ENCODE measurements at places on chromosomes 12 and 14.

DNA sequence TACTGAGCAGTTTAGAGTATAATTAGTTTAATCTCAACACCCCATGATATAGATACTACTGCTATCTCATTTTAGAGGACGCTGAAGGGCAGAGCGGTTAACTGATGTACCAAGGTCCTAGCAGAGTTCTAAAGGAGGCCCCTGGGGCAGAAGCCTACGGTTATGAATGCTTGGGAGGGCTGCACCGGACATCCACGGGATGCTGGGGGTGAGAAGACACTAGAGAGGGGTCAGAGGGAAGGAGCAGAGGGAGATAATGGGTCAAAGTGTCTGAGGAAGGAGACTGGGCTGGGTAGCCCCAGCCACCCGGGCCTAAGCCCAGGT lies 1.6 kb upstream of the ACTR6 start:
- DNase-seq: no peak

DNA sequence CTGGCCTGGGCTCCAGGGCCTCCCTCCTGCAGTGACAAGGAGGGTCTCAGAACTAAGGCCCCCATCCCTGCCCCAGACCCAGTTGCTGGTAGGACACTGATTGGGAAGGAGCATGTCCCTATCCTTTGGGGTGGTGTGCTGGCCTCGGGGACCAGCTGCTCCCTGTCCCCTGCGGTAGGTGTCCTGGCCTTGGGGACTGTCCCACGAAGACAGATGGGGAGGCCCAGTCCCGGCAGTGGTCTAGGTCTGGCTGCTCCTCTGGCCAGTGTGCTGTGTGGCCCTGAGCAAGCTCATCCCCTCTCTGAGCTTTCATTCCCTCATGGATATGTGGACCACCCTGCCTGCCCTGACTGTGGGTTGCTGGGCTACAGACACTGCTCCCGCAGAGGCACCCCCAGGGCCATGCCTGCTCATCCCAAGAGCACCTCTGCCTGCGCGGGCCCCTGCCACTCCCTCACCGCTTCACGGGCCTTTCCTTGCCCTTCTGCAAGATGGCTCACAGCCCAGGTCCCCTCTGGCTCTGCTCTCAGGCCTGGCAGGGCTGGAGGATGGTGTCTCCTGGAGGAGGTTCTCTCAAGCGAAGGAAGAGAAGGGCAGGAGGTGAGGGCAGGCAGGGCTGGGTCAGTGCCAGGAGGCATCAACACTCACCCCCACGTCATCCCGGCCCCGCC lies 12.5 kb downstream of the AHNAK2 start:
- DNase-seq: no peak

- DNase-seq: no peak
Observed at GRCh38 chr12:132904718-132905328, 17.4 kb upstream of the CHFR start.

DNA sequence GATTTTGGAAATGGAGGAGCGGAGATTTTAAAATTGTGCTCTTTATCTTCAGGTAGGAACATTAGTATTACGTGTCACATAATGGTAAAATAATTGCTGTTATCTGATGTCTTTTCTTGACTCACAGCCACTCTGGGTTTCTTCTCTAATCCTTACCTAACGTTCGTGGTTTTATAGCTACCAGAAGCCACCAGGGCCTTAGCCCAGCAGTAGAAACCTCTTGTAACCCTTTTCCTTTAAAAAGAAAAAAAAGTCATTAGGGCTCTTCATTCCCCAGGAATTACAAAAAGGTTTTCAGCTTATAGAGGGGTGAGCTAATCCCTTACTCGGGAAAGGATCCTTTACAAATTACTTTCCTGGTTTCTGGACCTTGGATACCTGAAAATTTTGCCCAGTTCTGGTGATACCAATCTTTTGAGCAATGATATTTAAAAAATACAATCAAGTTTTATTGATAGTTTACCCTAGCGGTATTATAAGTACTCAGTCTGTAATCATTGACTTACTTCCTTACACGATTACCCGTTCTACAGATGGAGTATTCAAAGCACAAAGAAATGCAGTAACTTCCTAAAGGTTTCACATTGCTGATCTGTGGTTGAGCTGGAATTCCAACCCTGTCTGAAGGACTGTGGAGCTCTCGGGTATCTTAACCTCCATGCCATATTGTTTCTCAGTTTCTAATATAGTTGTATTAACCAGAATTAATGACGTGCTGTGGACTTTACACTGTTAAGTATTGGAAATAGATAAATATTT lies 1.6 kb downstream of the GABARAPL1 start:
- no peak for DNase-seq

DNA sequence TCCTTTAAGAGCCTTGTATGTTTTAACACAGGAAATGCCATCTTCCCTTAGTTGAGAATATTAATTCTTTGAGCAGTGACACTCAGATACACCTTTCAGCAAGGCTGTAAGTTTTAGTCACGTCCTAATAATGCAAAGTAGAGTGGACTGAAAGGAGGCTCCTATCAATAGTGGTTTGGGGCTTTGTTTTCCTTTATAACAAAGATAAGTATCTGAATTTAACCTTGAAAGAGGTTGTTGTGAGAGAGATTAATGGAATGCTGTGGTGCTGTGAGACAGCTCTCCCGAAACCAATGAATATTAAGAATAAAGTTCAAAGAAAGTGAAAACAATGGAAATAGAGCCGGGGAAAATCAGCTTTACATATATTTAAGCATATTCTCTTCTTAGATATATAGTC lies 259.6 kb downstream of the ERC1 start:
- DNase-seq: no peak
